ENCODE measurements at places on chromosomes 16 and 17.
A peak's percentile ranks its signal among the peaks of the same experiment; 100 is the strongest.

- DNase-seq = no peak
These were observed 215.1 kb upstream of the ASIC2 start for GRCh38 chr17:33508215-33508614.

GRCh38 chr17:42132941-42133340 is 10.3 kb downstream of the HSPB9 start:
- DNase-seq = no peak

DNA sequence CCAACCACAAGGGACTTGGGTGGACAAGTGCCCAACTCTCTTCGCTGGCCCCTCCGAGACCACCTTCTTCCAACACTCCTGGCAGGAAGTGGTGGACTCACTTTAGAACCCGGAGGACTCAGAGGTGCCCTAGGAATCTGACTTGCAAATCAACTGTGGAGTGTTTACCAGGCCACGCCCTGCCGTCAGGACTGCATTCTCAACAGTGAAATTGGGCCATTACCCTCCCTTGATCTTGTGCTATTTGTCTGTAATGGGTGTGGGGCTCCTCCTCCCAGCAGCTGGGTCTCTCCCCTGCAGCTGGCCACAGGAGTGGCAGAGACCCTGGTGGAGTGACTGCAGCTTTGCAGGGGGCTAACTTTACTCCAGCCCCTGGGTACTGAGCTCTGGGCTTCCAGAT is 212.2 kb upstream of the RPL38 start:
- DNase-seq = no peak

DNA sequence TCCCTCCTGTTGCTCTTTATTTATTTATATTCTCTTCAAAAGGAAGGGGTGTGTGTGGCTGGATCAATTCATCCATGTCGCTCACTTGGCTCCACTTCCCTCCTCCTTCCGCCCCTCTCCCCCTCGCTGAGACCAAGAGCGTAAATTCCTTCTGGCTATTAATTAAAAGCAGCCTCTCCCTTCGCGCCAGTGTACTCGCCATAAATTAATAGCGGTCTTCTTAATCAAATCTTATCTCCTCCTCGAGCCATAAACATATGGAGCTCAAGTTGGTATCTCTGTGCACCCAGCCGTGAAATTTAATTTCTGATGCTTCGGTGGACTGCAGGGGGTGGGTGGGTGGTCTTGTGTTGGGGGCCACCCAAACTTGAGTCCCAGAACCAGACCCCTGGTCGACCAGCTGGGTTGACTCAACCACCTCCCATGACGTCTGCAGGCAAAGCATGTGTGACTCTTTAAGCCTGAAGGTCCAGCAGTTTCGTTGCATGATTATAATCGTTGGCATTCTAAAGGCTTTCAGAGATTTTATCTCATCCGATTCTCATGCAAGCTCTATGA is 57.9 kb downstream of the SDK2 start:
- DNase-seq = no peak

DNA sequence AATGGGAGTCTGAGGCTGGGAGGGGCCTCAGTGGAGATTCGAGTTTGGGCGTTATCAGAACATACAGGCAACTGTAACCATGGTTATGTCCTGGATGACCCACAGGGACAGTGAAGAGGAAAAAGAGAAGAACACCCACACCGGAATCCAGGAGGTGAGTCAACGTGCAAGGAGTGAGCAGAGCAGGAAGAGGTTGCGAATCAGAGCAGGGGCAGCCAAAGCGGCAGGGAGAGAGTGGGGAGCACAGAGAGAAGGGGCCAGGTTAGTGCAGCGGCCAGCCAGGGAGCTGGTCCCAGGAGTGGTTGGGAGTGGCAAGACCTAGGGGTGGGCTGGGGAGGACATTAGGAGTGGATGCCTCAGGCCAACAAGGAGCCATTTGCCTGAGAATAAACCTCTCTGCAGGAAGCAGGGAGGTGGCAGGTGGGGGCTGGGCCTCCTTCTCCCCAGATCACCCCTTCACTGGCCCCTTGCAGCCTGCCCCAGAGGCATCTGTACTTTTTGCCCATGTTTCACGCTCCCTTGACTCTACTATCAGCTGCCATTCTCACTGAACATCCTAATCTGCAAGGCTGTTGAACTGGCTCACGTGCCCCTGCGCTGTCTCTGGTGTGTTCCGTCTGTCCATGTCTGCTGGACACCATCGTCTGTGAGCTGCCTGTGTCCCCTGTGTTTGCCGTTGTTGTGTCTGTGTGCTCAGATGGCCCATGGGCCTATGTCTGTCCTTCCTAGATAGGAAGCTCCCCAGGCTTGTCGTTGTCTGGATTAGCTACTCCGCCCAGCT is 5.1 kb downstream of the KRT13 start:
- no peak for DNase-seq

DNA sequence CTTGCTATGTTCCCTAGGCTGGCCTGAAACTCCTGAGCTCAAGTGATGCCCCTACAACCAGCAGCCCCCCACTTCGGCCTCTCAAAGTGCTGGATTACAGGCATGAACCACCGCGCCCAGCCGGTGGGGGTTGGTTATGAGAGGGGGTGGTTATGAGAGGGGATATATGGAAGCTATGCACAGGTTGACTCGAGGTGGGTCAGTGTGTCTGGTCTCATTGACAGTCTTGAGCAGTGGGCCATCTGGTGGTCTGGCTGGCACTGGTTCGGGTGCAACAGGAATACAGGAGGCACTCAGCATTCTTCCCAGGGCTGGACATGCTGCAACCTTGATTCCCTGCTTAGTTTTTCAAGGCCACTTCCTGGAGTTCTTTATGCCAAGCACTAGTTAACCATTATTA is 5.6 kb upstream of the STX1B start:
- no peak for DNase-seq

GRCh38 chr17:82101301-82101715 is 3.3 kb upstream of the FASN start:
- DNase-seq = no peak

DNA sequence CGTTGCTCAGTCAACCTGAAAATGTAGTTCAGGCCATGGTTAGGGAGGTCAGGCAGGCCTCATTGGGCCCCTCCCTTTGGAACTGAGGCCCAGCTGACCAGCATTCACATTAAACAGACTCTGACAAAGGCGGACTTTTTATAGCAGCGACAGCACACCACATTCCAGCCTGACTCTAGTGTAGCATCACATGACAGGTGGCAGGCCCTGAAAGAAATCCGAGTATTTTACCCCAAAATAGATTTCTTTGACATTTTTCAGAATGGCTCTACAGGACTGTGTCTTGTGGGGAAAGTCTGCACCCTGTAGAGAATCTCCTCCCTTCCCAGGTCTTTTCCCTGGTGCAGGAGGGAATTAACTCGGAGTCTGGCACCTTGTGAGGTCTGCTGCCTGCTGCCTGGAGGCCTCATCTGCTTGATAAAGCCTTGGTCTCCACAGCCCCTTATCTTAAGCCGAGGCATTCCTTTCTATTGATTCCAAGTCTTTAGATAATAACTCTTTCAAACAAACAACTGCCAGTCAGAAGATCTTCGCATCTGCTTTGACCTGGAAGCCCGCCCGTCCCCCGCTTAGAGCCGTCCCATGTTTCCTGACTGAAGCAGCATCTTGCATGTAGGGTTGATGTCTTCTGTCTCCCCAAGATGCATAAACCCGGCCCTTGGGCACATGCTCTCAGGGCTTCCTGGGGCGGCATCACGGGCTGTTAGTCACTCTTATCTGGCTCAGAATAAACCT is 44.0 kb upstream of the CAPN15 start:
- no peak for DNase-seq

DNA sequence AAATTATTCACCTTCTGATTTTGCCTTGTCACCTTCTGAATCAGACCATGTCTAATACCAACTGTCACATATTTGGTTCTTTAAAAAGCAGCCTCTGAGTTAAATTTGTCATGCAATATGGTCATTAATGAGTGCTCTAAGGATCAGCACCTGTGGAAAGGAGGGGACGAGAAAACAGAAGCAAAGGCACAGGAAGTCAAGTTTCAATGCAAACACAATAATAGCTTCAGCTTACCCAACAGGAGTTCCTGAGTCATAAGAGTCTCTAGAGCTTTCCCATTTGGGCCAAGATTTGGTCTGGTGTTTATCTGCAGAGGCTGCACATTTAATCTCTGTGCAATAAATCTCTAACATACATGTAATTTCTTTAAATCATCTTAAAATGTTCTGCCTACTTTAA is 889.8 kb downstream of the CDH8 start:
- DNase-seq = no peak

- no peak for DNase-seq
These were observed 9.5 kb upstream of the CMIP start for GRCh38 chr16:81435103-81435502.

DNA sequence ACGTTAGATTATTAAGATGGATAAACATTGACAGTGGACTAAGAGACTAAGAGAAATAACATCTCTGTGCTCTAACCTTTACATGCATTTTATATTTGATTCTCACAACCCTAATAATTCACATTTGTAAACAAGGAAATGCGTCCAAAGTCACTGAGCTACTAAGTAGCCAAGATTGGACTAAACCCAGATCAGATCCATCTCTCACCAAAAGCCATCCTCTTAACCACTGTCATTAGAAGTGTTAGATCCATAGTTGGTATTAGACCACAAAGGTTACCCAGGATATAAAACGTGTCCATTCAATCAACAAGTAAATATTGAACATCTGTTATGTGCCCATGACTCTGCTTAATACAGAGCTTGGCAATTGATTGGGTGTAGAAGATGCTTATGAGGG is 5.2 kb downstream of the HSD17B2 start:
- DNase-seq = no peak

DNA sequence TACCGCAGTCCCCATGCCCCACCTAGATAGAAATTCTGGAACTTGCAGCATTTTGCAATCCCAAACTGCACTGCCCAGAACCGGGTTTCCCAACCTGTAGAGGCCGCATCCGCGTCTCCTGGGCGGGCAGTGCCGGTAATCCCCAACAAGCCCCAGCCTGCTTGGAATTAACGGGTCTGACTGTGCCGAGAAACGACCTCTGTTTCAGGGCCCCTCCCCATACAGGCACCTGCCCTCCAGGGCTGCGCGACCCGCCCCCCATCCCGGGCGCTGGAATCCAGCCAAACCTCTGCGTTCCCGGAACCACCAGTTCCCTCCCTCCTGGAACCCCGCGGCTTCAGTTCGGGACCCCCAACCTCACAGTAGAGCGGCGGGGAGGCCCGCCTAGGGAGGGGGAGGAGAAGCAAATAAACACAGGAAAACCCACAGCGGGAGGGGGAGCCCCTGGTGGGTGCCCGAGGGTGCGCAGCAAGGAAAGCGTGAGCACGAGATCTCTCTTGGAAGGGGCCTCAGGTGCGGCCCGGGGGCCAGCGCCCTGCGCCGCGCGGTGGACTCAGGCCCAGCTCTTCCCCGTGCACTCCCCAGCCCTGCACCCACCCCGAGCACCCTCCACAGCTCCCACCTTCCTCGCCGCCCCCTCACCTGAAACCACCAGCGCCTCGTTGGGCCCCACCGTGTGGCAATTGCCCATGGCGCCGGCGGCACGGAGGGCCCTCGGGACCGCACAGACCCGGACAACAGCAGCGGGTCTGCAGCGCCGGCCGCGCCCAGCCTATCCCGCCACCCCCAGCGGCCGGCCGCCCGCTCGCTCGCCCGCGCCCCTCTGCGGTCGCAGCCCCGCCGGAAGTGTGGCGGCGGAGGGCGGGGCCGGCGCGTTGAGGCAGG is at the start of gene FLOT2:
FLOT2 (minus strand) TSS at position 850 of the 885 bp plus-strand sequence; CDS start at position 691, 159 bp downstream.
- peak; percentile 77 for DNase-seq

DNA sequence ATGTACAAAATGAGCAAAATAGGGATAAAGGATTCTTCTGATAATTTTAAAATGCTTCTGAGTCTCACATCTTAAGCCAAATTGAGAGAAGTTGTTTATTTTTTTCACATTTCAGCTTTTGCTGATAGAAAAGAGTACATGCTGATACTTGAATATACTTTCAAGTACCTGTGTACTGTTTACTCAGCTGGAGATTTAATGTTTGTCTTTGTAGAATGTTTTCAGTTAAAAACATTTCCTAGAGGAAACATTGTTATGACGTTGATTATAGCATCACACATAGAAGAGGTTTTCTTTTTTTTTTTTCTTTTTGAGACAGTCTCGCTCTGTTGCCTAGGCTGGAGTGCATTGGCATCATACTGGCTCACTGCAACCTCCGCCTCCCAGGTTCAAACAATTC is 19.7 kb downstream of the ESRP2 start:
- no peak for DNase-seq

DNA sequence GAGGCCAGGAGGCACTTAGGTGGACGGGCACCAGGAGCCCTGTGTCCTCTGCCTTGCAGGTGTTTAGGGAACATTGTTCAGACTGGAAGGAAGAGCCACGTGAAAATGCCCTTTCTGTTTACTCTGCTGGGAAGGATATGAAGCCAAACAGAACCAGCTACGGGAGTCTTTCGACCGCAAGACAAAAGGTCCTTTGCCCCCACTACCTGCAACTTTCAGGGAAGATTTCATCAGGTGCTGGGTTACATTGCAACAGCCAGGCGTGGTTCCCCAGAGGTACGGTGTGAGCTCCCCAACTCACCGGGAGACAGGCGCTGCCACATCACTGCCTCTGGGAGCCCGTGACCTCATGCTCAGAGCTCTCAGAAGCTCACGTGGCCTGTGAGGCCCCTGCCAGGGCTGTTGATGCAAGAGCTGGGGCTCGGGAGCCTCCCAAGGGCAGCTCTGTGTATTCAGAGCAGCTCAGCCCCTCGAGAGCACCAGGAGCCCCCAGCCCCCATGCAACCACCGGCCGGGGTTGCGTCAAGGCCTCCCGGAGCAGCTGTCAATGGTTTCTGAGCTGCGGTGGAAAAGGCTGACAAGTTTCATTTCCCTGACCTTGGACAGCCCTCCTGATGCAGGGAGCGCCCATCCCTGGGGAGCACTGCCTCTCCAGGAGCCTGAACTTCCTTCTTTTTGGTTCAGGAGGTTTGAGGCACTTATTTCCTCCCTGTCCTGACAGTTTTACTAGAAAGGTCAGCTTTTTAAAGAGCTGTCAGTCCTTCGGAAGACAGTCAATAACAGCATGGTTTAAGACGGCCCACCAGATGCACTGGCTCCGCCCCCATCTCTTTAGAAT is 42.1 kb downstream of the TBC1D16 start:
- peak; percentile 94 for DNase-seq

DNA sequence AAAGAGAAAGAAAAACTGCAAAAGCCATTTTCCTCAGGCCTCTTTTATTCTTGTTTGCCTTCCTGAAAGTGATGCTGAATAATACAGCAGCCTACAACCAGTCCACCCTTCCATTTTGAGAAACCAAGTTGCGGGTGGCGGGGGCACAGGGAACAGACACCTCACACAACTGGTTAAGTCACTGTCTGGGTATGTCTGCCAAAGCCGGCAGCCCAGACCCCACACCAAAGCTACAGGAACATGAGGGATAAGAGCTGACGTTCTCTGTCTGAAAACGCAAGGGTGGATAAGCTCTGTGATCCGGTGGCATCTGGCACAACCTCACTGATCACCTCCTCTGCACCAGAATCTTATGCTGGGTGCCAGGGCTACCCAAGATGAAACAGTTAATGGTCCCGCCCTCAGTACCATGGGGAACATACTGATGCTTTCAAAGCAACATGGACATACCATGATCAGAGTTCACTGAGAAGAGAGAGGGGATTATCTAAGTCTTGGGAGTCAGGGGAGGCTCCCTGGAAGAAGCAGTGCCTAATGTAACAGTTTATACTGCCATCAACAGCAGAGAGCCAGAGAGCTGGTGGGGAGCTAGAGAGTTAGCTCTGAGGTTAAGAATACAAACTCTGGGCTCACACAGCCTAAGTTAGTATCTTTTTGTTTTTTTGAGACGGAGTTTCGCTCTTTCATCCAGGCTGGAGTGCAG is 53.5 kb downstream of the ERCC4 start:
- no peak for DNase-seq
